ENCODE measurements at places on chromosomes 3 and 15.
A peak's percentile ranks its signal among the peaks of the same experiment; 100 is the strongest.

- DNase-seq: no peak
Measured at GRCh38 chr3:171446301-171446700, 13.9 kb downstream of the TNIK start.

GRCh38 chr15:92077353-92078085 is 224.0 kb downstream of the SLCO3A1 start:
- peak; percentile 49 for DNase-seq

DNA sequence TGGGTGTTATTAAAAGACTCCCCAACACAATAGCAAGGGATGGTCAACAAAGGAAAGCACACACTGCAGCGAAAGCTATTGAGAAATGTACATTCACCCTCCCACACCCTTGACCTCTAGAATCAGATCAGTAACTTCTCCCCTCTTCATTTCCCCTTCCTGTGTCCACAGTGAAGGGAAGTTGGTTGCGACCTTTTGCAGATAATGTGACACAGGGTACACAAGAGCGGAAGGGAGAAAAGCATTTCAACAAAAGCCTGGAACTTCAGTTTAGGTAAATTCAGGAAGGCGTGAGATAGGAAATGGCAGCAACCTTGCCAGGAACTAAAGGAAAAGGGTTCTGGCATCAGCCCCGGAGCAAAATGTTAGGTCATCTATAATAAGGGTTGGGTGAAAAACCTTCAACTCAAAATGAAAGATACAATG is 899.8 kb downstream of the MCTP2 start:
- no peak for DNase-seq

GRCh38 chr15:51107612-51108011 is 12.9 kb upstream of the TNFAIP8L3 start:
- DNase-seq: no peak

DNA sequence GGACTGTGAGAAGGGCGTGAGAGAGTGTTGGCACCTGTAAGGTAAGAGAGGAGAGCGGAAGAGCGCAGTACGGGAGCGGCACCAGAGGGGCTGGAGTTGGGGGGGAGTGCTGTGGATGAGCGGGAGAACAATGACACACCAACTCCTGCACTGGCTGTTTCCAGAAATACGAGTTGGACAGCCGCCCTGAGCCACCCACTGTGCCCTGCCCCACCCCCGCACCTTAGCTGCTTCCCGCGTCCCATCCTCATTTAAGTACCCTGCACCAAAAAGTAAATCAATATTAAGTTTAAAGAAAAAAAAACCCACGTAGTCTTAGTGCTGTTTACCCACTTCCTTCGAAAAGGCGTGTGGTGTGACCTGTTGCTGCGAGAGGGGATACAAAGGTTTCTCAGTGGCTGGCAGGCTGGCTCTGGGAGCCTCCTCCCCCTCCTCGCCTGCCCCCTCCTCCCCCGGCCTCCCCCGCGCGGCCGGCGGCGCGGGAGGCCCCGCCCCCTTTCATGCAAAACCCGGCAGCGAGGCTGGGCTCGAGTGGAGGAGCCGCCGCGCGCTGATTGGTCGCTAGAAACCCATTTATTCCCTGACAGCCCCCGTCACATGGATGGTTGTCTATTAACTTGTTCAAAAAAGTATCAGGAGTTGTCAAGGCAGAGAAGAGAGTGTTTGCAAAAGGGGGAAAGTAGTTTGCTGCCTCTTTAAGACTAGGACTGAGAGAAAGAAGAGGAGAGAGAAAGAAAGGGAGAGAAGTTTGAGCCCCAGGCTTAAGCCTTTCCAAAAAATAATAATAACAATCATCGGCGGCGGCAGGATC is at the start of gene SOX2:
Gene SOX2, plus strand, starts transcription at position 601 of the 811 bp plus-strand sequence. CDS start 436 bp downstream, outside the sequence.
- DNase-seq: no peak

GRCh38 chr3:139454346-139454745 is 22.0 kb downstream of the RBP2 start:
- DNase-seq: no peak

DNA sequence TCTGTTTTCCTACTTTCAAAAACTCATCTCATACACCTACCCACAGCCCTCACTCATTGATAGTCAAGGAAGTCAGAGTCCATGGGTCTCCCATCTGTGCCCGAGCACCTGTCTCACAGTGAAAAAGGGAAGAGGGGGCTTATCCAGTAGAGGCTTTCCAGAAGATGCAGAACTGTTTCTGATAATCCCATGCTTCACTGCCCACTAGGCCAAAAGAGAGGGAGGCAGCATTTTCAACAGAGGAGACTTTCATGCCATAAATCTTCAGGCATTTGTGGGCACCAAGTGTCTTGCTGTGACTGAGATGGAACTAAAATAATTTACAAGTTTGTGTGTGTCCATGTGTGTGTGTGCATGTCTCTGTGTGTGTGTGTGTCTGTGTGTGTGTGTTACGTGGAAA is 117.9 kb upstream of the PHLDB2 start:
- no peak for DNase-seq

Measured in CD4-positive, alpha-beta T cell treated with Interferon gamma for 1 hour (primary cell).